ENCODE measurements at places on chromosomes 11 and 22.

DNA sequence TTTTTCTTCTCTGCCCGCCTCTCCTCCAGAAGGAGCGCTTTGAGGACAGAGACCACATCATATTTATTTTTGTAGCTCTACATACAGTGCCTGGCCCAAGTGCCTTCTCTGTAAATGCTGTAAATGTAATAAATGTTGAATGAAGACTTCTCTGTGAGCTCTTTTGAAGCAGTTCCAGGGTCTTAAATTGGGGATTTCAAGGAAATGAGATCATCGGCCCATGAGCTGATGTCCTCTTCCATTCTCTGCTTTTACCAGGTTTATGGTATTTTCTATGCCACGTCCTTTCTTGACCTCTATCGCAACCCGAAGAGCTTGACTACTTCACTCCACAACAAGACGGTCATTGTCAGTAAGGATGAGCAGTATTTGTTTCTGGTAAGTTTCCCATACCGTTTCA is 165.7 kb upstream of the SORL1-AS1 start:
- no peak for DNase-seq

- peak; percentile 92 for DNase-seq
Measured at GRCh38 chr22:45804986-45805325, 133.3 kb downstream of the ATXN10 start.

DNA sequence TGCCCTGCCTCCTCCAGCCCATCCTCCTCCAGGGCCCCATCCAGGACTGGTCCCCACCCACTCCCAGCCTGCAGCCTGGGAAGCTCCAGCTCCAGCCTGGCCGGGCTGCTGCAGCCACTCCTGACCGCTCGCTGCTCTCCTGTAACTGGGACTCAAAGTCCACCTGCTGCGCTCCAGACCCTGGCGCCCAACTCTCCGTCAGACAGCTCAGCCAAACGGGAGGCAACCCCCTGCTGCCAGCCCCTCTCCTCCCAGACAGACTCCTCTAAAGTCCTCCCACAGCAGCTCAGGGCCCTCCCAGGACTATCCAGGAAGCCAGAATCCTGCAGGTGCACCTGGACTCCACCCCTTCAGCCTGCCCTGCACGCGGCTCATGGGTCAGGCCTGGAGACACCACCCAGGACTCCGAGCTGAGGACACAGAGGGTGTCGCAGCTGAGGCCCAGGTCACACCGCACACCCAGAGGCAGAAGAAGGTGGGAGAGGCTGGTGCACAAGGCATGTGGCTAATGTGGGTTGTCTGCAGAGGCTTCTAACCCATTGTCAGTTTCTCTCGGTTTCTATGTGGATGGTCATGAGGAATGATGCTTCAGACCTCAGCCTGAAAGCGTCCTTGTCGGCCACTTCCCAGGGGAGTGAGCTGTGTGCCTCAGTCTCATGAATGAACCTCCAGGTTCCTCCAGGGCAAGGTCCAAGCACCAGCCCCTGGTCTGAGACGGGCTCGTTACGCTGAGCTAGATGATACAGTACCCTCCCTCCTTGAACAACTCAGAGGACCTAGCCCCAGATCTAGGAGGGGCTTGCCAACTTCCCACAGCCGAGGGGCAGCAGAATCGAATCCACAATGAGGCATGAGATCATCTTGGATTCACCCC is 1514.8 kb downstream of the TBC1D22A start:
- no peak for DNase-seq

DNA sequence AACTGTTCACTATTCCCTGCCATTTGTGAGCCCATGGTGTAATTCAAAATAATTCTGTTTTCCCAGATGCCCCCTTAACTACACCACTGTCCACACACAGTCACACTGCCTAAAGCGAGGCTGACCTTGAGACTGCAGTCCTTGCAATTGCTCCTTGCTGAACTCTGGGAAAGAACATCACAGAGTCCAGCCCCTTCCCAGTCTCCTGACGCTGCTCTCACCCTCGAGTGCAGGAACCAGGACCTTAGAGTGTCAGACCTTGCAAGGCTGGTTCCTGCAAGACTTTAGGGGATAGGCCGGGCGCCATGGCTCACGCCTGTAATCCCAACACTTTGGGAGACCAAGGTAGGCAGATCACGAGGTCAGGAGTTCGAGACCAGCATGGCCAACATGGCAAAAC is 33.6 kb downstream of the AHNAK start:
- no peak for DNase-seq

DNA sequence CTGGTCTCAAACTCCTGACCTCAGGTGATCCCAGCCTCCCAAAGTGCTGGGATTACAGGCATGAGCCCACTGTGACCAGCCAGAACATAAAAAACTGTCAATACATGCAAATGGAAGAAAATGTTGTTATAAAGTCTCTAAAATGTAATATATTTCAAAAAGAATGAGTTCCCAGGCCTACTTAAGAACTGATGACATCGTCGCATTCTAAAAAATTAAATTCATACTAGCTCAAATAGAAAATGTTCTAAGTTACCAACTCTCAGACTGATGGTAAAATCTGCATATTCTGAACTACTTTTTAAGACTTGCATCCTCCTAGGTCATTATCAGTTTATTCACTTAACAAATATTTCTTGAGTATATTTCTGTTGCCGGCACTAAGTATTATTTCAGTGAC is 163.3 kb downstream of the CADM1 start:
- no peak for DNase-seq
